ENCODE measurements at places on chromosomes 3 and 15.

DNA sequence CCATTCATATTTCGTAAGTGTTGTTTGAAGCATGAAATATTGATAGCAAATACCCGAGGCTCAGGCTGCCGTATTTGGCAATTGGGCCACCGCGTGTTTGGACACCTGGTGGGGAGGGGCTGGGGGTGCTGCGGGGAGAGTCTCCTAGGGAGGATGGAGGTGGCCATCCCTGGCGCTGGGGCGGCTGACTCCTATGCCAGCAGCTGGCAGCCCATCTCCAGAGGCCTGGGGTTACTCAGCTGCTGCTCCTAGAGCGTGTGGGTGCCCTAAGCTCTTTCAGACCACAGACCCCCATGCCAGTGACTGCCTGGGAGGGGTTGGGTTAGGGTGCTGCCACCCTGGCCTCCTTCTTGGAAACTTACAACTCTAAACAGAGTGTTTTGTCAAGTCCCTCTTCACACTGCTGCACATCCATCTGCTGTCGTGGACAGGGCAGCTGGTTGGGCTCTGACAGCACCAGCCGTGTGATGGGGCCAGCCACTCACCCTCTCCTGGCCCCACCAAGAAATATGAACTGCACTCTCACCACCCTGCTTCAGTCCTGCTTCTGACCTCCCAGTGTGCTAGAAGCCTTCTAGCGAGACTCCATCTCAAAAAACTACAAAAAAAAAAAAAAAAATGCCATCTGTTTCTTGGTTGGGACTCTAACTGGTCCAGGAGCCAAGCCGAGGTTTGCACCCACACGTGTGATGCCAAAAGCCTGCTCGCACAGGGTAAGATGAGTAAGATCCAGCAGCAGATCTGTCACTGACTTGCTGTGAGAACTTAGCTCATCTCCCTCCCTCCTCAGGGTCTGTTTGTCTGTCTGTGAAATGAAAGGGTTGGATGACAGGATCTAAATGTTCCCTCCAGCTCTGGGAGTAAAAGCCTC, 156.2 kb downstream of the MEGF11 start:
- no peak for DNase-seq

DNA sequence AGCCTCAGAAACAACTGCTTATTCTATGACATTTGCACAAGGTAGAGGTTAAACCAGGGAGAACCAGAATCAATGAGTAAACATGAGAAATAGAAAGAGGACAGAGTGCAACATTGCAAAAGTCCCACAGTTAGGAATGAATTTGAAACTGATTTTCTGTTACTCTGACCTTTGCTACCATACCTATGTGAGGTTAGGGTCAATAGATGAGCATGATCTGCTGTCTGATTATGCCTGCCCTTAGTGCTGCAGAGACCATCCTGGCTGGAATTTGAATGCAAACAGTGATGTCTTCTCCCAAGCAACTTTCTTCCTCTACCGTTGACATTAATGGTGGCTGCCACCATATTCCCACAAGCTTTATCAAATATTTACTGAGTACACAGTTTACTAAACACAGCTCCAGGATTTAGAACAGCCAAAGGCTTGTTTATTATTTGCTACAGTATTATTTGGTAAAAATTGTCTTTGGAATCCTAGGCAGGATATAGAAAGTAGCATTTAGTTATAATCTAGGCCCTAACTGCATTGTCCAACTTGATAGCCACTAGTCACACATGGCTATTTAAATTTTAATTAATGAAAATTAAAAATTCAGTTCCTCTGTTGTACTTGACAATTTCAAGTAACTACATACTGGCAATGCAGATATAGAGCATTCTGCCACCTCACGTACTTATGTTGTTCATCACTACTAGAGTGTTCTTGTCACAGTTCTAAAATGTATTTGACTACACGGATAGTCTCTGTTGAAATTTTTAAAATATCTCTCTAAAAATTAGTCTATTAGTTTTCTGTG, 8.9 kb upstream of the CLDN1 start:
- DNase-seq: no peak

GRCh38 chr15:25643120-25643519, 204.3 kb upstream of the UBE3A start:
- no peak for DNase-seq

- peak; percentile 14 for DNase-seq
These were observed 882.8 kb downstream of the NAALADL2 start for GRCh38 chr3:175741951-175742350.

- DNase-seq: no peak
These were observed 46.3 kb downstream of the FOXP1 start for GRCh38 chr3:71537211-71537611.

- DNase-seq: no peak
These were observed 29.2 kb upstream of the OR5K1 start for GRCh38 chr3:98433764-98434163.

All from non-pigmented ciliary epithelial cell (primary cell).